ENCODE measurements at places on chromosomes 7 and 10.

DNA sequence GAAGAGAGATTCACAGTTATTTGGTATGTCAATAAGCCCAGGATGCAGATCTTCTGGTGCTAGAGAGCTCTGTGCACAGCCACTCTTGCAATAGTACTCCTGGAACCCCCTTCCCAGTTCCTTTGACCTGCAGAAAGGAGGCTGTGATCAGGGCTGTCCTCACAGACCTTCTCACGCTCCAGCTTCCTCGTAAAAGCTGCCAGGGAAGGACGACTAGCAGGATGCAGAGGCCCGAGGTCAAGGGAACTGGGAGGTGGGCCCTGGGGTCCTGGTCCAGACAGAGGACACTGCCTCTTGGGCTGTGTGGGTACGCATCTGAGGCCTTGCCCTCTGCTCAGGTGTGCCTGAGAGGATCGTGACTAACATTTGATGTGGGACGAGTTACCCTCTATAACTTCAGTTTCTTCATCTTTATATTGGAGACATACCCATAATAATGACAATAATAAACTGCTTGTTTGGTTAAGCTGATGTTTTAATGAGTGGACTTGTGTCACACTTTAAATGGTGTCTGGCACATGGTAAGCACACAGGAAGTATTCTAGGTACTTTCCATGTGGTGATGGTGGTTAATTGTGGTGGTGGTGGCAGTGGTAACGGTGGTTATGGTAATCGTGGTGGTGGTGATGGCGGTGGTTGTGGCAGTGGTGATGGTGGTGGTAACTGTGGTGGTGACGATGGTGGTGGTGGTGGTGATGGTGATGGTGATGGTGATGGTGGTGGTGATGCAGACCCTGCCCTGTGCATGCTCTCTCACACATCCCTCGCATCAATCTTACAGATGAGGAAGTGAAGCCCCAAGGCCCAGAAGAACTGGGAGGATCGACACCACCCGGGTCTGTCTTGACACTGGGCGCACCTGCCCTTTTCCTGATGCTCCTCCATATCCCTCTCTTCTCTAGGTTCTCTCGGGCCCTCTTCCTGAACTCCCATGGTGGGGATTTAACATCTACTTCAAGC lies 235.2 kb upstream of the GRB10 start:
- no peak for DNase-seq

DNA sequence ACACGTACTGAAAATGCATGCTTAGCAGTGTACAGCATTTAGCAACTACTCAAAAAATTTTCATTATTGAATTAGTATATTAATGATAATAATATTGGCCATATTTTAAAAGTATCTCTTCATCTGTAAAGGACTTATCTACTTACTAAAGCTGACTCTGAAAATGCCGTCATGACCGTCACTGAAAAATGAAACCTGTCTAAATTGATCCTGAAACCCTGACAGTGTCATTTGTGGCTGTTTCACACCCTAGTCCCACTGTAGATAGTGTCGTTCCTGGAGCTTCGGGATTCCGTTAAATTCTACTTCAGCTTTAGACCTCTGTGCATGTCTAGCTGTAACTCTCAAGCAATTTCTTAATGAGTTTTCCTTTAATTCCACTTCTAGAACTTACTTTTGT lies 35.8 kb upstream of the EZH2 start:
- no peak for DNase-seq

DNA sequence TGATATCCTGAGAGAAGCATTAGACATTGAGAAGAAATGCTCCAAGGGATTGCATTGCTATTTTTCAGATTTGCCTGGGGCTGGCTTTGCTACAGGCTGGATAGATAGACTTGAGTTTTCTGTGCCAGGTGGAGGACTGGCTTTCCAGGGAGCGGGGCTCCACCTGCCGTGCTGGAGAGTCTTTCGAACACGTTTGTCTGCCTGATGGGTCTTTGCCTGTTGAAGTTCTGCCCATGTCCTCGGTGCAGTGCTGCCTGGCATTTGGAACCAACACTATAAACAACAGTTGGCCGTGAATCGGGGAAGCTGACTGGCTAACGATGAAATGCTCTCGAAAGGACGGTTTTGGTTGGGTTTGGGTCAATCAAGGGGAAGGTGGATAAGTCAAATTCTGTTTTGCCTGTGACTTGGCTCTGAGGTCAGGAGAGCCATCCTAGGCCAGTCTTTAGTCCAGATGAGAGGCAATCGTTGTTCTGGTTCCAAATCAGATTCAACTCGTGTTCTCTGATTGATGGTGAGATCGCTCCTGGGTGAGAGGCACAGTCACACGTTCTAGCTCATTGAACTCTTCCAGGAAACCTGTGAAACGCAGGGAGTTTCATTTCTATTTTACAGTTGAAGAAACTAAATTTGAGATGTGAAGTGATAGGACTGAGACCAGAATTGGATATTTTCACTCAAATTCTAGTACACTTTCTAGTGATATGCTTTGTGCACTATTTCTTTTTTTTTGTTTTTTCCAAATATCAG lies 599.0 kb downstream of the TYW1 start:
- no peak for DNase-seq

- DNase-seq: no peak
These were observed 50.0 kb upstream of the CAMK1D start for GRCh38 chr10:12299222-12299965.

GRCh38 chr7:94632338-94633013 lies 23.5 kb downstream of the SGCE start:
- DNase-seq: peak; percentile 85

- DNase-seq: peak; percentile 82
These were observed 57.2 kb upstream of the ECHDC3 start for GRCh38 chr10:11684717-11685645.

DNA sequence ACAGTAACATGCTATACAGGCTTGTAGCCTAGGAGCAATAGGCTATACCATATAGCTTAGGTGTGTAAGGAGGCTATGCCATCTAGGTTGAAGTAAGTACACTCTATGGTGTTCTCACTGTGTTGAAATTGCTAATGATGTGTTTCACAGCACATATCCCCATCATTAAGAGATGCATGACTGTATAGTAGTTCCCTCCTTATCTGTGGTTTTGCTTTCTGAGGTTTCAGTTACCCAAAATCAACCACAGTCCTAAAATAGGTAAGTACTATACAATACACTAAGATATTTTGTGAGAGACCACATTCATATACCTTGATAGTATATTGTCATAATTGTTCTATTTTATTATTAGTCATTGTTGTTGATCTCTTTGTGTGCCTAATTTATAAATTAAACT lies 12.7 kb downstream of the FZD1 start:
- no peak for DNase-seq

- peak; percentile 51 for DNase-seq
These were observed 70.4 kb downstream of the ZFAND4 start for GRCh38 chr10:45602082-45602730.

DNA sequence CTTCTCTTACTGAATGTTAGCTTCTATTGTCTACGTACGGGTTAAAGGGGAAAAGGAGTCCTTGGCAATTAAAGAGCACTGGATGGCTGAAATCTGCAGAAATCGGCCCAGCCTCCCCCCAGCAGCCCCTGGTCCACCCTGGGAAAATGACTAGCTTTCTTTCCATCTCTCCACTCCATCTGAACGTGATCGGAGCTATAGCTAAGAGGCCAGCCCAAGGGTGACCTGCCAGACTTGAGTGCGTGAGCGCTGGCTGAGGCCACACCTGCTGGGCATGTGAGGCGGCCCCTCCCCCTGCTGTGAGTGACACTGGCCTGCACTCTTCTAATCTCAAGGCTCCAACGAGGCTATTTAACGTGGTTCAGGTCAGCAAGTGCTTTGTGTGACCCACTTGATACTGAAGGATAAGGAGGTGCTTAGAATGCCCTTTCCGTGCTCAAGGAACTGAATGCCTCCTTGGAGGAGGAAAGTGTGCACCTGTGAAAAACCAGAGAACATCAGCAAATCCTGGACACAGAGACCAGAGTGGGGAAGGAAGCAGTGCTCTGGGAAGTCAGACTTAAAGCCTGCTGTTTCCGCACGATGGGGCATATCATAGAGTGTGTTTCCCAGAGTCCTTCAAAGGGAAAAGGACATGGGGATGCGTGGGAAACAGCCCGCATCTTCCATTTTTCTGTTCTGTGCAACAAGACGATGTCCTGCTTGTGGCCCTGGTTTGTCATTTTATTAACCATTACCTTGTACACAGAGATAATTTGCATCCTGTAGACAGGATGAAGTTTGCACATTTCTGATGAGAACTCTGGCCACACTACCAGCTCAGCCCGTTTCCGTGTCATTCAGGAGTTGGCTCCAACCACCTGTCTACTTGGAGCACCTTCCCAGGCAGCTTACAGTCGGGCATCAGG lies 12.5 kb upstream of the MNX1 start:
- no peak for DNase-seq

GRCh38 chr10:31303212-31303611 lies 15.8 kb upstream of the ZEB1 start:
- no peak for DNase-seq

All from kidney tubule cell (primary cell).